ENCODE measurements at places on chromosomes 4 and X.

DNA sequence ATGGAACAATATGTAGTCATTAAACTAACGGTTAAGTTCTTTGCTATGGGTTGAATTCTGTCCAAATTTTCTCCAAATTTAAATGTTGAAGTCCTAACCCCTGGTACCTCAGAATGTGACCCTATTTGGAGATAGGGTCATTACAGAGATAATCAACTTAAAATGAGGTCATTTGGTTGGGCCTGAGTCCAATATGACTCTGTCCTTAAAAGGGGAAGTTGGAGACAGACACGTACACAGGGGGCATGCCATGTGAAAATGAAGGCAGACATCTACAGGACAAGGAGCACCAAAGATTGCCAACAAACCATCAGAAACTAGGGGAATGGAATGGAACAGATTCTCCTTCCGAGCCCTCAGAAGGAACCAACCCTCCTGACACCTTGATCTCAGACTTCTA, 492.0 kb upstream of the FTHL17 start:
- no peak for ATAC-seq

GRCh38 chr4:23364167-23364566, 525.7 kb downstream of the PPARGC1A start:
- no peak for ATAC-seq

- peak; percentile 64 for ATAC-seq
These were observed 4.5 kb downstream of the G6PD start for GRCh38 chrX:154541896-154542722.

- ATAC-seq, result no peak
These were observed 216.7 kb upstream of the GALNT7 start for GRCh38 chr4:172951679-172952451.
